Anterior cingulate cortex (tissue), 58 donors: ENCODE measurements at places on chromosomes 7 and 10.

- no peak for DNase-seq
Measured at GRCh38 chr10:117363028-117363427, 12.2 kb downstream of the PDZD8 start.

GRCh38 chr10:89427629-89428028 is 13.3 kb downstream of the IFIT5 start:
- DNase-seq = no peak

GRCh38 chr10:106296750-106297392 is 867.6 kb downstream of the SORCS1 start:
- no peak for DNase-seq

- DNase-seq = peak; percentile 62
Measured at GRCh38 chr7:149883452-149883861, 9.7 kb downstream of the ATP6V0E2 start.

DNA sequence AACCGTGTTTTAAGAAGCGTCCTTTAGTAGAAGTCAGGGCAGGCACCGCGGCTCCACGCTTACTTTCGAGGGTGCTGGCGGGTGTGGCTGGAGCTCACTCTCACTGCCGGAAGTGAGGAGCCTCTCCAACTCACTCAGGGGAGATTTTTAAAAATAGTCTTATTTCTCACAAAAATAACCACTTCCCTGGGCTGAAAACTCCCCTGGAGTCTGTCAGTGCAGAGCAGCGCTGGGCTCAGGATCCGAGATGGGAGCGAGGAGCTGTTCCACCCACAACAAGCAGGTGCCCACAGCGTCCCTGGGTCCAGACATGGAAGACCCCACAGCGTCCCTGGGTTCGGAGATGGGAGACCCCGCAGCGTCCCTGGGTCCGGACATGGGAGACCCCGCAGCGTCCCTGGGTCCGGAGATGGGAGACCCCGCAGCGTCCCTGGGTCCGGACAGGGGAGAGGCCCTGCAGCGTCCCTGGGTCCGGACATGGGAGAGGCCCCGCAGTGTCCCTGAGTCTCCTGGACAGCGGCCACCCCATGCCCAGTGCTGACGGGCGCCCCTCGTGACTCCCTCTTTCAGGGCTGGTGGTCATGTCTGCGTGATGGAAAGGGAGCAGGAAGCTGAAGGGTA is 51.2 kb downstream of the VIPR2 start:
- no peak for DNase-seq

- no peak for DNase-seq
Measured at GRCh38 chr10:91418416-91418815, 8.3 kb downstream of the HECTD2 start.

GRCh38 chr10:11373717-11374171 is 237.7 kb downstream of the USP6NL start:
- no peak for DNase-seq

GRCh38 chr7:134140889-134141867 is 14.0 kb downstream of the LRGUK start:
- peak; percentile 59 for DNase-seq

- no peak for DNase-seq
Measured at GRCh38 chr10:11164551-11164802, 146.8 kb downstream of the CELF2 start.

DNA sequence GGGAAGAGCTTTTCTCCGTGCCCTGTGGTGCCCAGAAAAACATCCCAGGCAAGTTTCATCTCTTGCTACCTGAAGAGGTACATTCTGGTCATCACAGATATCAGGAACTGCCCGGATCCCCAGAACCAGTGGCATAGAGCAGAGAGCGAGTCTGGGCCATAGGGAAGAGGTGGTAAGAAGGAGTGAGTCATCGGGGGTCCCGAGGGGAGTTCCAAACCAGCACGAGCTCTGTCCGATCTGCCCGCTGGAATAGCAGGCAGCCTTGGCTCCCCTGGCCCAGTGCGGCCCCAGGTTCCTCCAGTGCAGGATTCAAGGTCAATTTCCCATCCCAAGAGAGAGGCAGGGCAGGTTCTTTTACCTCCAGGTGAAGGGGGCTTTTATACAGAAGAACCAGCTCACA is 124.7 kb downstream of the RGS10 start:
- DNase-seq = no peak

DNA sequence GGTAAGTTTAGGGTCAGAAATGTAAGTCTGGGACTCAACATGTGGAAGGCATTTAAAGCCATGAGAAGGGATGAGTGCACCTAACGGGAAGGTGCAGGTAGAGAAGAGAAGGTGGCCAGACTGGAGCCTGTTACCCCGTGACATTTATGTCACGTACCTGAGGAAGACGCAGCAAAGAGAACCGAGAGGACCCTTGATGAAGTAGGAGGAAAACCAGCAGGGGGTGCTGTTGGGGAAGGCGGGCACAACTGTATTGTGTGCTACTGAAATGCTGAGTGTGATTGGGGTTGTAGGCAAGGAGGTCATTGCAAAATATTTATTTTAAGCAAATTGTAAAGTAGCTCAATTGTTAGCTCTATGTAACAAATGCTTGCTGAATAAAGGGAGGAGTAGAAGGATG is 338.2 kb upstream of the PRKCQ start:
- no peak for DNase-seq

- DNase-seq = no peak
Measured at GRCh38 chr10:75648351-75648750, 216.9 kb downstream of the LRMDA start.

DNA sequence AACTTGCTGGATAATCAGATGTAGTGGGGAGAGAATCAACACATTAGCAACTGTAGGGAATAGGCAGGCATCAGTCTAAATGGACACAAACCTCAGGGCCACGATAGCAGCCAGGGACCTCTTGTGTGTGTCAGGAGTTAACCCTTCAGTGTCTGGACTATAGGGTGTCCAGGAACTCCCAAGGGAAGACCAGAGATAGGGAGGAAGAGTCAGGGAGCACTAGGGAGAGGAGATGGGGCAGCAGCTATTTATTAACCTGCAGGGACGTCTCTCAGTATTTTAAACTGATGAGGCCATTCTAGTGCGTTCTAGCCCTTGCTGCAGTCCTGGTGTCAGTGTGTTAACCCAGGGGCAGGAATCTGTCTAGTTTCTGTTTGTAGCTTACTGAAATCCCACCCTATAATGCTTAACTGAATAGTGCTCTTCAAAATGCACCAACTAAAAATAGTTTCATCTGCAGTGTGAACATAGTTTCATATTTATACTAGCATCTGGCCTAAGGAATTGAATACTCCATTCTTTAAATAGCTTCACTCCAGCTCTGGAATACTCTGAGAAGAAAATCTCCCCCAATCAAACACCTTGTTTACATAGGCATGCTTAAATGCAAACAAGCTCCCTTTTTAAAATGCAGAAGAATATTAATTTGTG is 62.7 kb downstream of the ARID5B start:
- DNase-seq = no peak

DNA sequence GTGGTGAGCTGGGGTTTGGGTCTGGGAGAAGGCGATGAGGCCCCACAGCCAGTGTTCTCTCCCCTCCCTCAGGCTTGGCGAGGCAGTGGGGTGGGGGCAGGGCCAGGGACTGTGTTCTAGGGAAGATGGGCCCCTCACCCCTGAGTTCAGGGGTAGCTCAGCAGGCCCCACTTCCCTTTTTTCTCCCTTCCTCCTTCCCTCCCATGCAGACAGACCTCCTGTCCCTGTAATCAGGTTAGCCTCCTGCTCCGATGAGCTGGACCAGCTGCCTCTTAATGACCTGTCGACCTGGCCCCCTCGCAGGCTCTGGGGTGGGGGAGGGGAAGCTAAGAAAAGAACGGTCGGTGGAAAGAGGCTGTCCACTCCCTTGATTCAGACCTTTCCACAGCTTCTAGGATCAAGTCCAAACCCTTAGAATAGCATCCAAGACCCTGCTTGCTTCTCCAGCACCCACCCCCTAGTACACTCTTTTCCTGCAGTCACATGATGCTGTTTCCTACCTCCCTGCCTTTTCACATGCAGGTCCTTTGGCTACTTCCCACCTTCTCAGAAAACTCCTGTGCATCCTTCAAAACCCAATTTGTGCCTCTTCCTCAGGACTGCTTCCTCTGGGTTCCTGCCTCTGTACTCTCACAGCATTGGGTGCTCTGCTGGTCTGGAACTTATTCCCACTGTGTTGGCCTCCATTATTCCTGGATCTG is 64.1 kb downstream of the ZMIZ1 start:
- DNase-seq = no peak

GRCh38 chr7:42928754-42929153 is 3.2 kb downstream of the PSMA2 start:
- DNase-seq = no peak

- no peak for DNase-seq
Measured at GRCh38 chr10:8830876-8831275, 776.4 kb downstream of the GATA3 start.
